Myocyte (in vitro differentiated cells): ENCODE measurements at places on chromosomes 2 and 18. TPM values are rescaled to one million over a fixed set of nuclear protein-coding genes. Genes with fewer than 3 reads are reported as not detected.

ASPRV1 gene
- 0.80 and 0.99 TPM in 2 replicates for total RNA-seq

- DNase-seq = peak; percentile 63
These were observed 108.7 kb upstream of the KCTD1 start for GRCh38 chr18:26656944-26657536.

GMCL1 gene
- 9.7 and 13.6 TPM in 2 replicates for total RNA-seq

FAM237A gene
- not detected in 2 replicates for total RNA-seq

DNA sequence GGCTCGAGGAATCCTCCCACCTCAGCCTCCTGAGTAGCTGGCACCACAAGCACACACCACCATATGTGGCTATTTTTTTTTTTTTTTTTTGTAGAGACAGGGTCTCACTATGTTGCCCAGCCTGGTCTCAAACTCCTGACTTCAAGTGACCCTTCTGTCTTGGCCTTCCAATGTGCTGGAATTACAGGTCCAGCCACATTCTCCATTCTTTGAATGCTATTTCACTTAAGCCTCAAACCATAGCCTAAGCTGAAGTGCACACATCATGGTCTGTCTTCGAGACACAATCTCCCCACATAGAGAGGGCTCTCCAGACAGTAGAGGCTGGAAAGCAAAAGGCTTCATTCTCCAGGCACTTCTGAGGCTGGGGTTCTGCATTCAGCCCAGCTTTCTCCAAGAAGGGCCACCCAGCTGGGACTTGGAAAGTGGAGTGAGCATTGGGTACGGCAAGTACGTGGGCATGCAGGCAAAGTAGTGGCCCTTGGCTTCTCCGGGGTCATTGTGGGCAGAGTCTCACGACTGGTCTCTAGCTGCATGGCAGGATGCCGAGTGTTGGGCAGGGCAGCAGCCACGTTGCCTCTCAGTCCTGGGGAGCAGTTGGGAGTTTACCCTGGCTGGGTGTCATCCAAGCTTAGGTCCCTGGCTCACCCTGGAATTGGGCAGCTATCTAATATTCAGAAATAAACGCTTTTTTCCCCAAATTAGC lies 78.2 kb upstream of the SMAD7 start:
- no peak for DNase-seq

GRCh38 chr2:121897335-121897970 lies 142.0 kb downstream of the TSN start:
- DNase-seq = peak; percentile 11

GRCh38 chr2:71684226-71685072 lies 231.1 kb downstream of the DYSF start:
- DNase-seq = peak; percentile 50

GRCh38 chr2:239835056-239835455 lies 190.1 kb downstream of the NDUFA10 start:
- DNase-seq = no peak

- DNase-seq = no peak
These were observed 198.9 kb upstream of the RND3 start for GRCh38 chr2:150686391-150686790.

DNA sequence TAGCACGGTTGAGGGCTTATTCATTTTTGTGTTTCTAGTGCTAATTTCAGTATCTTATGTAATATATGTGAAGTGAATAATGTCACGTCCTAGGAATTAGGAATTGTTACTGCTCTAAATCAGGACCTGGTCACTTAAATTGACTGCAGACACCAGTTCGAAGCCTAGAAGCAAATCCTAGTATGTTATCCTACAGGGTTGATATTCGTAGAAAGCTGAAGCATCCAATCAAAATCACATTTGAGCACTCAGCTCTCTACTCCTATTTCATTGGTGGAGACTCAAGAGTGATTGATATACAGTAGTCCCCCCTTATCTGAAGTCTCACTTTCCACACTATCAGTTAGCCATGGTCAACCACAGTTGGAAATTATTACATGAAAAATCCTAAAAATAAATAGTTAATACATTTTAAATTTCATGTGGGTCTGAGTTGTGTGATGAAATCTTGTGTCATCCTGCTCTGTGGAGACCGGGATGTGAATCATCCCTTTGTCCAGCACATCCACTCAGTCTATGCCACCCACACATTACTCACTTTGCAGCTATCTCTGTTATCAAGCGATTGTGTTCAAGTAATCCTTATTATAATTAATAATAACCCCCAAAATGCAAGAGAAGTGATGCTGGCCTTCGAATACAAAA lies 35.2 kb upstream of the SCN9A start:
- DNase-seq = peak; percentile 32

- no peak for DNase-seq
These were observed 115.0 kb downstream of the MREG start for GRCh38 chr2:215898363-215898762.

GRCh38 chr2:84924173-84925106 lies 19.0 kb downstream of the TMSB10 start:
- DNase-seq = no peak

ANKRD30BL gene
- total RNA-seq = not detected in 2 replicates

DNA sequence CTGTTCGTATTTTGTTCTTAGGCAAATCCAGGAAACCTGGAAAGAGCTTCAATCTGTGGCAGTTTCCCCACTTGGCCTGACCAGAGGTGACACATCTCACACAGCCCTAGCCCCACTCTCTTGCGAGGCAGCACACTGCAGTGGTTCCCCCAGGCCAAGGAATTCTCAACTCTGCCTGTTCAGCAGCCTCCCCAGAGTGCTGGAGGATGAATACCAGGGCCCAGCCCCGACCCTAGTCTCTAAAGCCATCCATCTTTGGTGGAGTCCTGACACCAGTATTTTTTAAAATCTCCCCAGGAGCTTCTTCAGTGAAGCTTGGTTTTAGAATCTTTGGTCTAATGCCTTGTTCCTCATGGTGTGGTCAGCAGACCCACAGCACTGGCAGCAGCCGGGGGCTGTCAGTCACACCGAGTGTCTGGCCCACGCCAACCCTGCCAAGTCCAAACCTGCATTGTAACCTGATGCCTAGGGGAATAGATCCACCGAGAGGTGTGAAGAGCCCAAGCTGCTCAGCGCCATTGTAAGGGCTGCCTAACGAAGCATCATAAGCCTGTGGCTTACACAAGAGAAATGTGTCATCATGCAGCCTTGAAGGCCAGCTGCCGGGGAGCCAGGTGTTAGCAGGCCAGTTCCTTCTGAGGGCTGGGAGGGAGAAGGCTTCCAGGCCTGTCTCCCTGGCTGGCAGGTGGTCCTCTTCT lies 428.7 kb upstream of the ID2 start:
- peak; percentile 70 for DNase-seq

- DNase-seq = no peak
These were observed 156.6 kb upstream of the ETAA1 start for GRCh38 chr2:67240507-67240906.

DNA sequence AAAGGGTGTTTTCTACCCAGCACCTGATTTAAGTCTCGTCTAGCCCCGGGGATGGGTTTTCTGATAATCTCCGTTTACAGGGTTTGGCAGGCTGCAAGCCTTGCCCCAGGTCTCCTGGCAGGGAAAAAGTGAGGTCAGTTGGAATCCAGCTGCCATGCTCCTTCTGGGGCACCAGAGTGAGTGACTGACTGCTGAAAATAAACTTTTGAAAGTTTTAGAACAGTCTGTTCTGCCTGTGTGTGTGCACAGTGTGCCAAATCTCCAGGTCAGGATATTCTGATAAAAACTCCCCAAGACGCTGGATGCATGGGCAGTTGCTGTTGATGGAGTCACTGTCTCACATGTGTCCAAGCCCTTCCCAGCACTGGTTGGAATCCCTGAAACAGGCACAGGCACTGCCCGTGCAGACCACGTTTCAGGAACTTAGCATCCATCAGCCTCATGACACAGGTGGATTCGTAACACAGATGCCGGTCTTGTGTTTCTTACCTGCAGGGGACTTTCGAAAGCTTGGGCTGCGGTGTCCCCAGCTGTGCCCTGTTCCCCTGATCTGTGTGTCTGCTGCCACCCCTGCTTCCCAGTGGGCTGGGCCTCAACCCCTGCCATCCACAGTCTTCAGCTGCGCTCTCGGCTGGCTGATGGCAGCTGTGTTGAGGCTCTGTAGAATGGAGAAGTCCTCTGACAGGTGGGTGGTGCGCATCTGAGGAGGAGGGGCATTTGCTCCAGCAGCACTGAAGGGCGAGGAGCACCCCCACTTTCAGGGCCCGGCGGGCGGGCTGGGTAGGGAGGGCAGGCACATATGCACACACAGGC lies 65.0 kb downstream of the SH3RF3 start:
- DNase-seq = no peak

ZNF519 gene
- total RNA-seq = 2.5 and 3.4 TPM in 2 replicates

GRCh38 chr18:7721532-7721931 lies 154.4 kb downstream of the PTPRM start:
- no peak for DNase-seq

DNA sequence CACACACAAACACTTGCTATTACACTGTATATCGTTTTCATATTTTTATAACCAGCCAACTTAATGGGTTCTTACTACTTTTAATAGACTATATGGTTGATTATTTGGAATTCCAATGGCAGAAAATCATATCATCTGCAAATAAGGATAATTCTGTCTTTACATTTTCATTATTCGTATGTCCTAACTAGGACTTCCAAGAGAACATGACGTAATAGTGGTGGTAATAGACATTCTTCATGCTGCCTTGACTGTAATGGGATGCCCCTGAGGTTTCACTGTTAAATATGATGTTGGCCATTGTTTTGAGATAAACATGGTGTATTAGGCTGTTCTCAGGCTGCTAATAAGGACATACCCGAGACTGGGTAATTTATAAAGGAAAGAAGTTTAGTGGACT lies 45.2 kb downstream of the DYNAP start:
- no peak for DNase-seq

CYB5A gene
- 48.7 and 66.2 TPM in 2 replicates for total RNA-seq

CD302 gene
- total RNA-seq = 5.7 and 6.3 TPM in 2 replicates

IL1F10 gene
- total RNA-seq = not detected in 2 replicates

DNA sequence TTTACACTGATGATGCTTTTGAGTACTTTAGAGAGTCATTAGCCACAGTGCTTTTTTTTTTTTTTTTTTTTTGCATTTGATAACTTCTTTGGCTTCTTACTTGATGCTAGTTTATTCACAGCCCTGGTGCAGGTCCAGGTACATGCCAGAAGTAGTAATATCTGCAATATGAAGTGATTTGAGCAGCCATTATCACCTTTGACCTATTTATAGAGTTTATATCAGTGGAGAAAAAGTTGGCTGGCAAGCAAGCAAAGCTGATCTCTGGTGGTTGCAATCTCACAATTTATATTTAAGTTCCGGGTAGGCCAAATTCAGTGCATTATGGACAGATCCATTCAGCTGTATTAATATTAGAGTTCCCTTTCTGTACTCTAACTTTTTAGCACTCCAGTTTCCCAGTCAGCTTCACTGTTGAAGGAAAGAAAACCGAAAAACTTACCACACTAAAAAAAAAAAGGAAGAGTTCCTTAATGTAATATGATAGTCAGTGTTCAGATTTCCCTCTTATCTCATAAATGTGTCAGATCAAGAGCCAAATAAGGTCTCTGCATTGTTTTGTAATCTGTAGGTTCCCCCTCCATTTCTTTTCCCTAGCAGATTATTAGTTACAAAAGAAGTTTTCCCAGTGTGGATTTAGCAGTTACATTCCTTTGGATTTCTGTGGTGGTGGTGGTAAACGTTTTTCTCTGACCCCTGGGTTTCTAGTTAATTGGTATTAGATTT lies 78.6 kb downstream of the HAUS1 start:
- DNase-seq = no peak

NTSR2 gene
- total RNA-seq = not detected in 2 replicates

DNA sequence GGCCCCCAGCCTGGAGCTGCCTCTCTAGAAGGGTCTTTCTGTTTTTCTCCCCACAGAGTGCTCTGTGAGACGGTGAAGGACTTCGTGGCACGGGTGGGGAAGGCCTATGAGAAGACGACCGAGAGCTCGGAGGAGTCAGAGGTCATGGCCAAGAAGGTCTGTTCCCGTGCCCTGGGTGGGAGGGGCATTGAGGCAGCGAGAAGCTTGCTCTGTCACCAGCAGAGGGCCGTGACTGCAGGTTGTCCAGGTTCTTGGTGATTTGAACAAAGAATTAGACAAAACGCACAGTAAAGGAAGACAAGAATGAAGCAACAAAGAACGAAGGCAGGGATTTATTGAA lies 93.9 kb downstream of the DGKD start:
- no peak for DNase-seq

DNA sequence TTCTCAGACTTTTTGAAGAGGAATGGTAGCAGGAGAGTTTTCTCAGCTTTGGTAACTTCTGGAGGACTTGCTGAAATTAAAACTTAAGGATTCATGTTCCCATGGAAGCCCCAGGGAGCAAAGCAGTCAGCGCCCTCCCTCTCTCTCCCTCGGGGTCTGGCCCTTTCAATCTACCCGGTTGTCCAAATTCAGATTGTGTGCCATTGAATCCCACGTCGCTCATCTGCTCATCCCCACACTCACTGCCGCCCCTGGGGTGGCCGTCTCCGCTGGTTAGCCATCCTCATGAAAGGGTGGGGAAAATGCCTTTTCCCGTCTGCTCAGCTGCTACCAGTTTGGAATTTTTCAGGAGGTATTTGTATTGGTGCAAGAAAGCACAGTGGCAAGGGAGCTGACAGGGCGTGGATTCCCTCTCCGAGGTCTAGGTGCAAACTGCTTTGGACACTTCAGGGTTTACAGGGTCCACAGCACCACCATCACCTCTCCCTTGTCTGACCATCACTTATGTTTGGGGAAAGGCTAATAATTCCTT lies 27.1 kb downstream of the MCFD2 start:
- DNase-seq = no peak

GRCh38 chr18:50632895-50633515 lies 73.1 kb downstream of the MAPK4 start:
- no peak for DNase-seq

DNA sequence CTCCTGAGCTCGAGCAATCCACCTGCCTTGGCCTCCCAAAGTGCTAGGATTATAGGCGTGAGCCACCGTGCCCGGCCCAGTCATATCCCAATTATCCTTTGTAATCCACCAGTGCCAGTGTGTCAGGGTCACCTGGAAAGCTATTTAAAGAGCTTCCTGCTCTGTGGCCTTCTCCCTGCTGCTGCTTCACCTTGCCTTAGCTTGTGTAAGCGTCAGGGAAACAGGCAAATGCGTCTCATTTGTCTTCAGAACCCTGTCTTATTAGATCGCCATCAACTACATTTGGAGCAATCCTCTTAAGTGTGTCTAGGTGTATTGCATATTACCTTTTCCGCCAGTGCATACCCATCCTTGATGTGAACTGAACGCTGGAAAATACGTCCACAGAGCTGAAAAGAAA lies 10.2 kb downstream of the KIF5C start:
- DNase-seq = no peak

- no peak for DNase-seq
These were observed 77.9 kb upstream of the FZD7 start for GRCh38 chr2:201955702-201956141.

FIGLA gene
- not detected in 2 replicates for total RNA-seq
